ENCODE measurements at places on chromosomes 6 and 20.

- DNase-seq, result no peak
These were observed 76.5 kb upstream of the ADGRF1 start for GRCh38 chr6:47118611-47119010.

GRCh38 chr20:57074386-57074785 lies 192.1 kb downstream of the BMP7 start:
- DNase-seq, result no peak

DNA sequence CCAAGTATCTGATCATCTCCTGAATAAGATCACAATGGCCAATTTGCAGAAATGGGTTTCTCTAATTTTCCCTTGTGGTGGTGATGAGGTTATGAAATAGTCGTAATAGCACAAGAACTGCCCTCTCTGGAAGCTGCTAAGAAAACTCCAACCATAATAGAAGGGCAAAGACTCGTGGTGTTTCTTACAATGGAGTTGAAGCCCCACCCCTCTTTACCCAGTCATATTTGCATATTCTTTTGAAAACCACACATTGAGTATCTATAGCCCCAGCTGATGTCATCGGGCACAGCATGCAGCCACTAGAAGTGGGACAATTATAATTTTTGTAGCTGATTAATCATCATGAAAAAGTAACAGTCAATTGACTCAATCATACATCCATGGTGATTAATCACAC lies 452.1 kb upstream of the POU3F2 start:
- DNase-seq, result no peak

- no peak for DNase-seq
These were observed 83.1 kb downstream of the MRPL14 start for GRCh38 chr6:44044154-44044539.

GRCh38 chr6:54010340-54011276 lies 100.6 kb upstream of the MLIP start:
- no peak for DNase-seq

DNA sequence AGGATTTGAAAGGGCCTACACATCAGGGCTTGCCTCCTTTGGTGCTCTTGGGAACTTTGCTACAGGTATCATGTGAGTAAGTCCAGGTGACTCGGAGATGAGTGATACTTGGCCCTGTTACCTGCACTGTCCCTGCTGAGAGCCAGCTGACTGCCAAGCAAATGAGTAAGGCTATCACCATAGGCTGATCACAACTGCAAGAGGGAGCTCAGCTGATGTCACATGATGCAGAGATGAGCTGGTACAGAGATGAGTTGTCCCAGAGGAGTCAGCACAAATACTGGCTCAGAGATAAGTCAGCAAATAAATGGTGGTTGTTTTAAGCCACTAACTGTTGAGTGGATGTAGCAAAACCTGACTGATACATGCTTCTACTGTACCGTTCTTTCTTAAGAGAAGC lies 41.4 kb downstream of the LAMP5 start:
- DNase-seq, result no peak

DNA sequence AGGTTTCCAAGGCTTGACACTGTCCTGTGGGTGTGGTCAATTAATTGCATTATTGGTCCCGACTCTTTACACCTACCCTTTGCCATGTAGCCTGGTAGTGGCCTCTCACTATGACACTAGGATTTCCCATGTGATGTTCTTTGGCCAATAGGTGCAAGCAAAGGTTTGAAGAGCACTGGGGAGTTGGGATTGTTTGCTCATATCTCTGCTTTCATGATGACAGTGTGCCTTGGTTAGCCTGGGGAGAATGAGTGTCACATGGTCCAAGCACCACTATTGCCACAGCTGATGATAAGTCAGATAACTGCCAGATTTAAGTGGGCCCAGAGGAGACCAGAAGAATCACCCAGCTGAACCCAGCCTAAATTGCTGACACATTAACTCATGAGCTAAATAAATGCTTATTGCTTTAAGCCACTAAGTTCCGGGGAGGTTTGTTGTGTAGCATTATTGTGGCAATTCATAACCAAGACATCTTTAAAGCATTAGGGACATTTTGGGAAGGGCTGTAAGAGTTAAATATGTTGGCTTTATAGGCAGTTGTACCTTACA lies 17.2 kb upstream of the SCP2D1 start:
- no peak for DNase-seq

DNA sequence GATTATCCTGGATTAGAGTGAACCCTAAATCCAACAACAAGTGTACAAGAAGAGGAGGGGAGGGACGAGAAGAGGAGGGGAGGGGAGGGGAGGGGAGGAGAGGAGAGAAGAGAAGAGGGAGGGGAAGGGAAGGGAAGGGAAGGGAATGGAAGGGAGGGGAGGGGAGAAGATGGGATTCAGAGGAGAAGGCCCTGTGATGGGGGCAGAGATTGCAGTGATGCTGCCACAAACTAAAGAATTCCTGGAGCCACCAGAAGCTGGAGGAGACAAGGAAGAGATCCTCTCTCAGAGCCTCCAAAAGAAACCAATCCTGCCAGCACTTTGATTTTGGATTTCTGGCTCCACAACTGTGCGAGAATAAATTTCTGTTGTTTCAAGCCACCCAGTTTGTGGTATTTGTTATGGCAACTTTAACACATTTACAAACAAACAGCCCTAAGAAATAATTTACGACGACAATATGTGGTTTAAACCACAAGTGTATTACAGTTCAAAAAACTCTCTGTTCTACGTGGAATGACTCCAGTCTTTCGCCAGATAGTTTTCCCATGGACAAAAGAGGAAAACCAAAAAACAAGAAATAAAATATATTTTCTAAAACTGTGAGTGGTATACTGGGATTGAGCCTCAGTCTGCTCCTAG lies 235.4 kb downstream of the HDGFL1 start:
- DNase-seq, result no peak

- DNase-seq, result no peak
These were observed 31.5 kb upstream of the COL10A1 start for GRCh38 chr6:116157391-116157790.

DNA sequence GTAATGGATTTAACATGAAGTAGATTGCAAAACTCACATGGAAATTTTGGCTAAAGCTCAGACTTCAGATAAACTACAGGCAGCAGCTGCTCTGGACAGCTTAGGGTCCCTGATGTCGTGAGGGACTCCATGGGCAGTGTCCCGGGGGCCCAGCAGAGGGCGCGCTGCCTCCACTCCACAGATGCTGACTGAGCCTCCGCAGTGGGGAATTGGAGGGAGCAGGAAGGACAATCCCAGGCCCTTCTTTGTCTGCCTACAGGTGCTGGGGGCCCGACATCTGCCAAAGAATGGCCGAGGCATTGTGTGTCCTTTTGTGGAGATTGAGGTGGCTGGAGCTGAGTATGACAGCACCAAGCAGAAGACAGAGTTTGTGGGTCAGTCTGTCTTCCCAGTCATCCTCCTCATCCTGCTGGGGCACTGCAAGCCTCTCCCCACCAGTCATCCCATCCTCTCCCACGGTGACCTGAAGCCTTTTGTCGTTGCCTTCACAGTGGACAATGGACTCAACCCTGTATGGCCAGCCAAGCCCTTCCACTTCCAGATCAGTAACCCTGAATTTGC lies 35.9 kb downstream of the PLCG1 start:
- peak; percentile 44 for DNase-seq

DNA sequence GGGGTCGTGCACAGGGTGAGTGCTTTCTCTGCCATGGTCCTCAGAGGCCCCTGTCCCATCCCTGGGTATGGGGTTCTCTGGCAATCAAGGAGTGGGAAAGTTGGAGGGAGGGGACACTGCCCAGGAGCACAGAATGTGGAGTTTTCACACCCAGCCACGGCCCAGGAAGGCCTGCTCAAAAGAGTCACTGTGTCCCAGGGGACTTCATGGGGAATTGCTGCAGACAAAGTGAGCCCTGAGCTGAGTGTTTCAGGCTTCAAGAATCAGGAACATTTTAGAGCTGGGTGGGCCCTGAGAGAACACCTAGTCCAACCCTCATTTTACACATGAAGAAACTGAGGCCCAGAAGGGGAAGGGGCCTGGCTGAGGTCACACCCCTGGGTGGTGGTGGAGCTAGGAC lies 5.7 kb downstream of the MAPK13 start:
- no peak for DNase-seq

DNA sequence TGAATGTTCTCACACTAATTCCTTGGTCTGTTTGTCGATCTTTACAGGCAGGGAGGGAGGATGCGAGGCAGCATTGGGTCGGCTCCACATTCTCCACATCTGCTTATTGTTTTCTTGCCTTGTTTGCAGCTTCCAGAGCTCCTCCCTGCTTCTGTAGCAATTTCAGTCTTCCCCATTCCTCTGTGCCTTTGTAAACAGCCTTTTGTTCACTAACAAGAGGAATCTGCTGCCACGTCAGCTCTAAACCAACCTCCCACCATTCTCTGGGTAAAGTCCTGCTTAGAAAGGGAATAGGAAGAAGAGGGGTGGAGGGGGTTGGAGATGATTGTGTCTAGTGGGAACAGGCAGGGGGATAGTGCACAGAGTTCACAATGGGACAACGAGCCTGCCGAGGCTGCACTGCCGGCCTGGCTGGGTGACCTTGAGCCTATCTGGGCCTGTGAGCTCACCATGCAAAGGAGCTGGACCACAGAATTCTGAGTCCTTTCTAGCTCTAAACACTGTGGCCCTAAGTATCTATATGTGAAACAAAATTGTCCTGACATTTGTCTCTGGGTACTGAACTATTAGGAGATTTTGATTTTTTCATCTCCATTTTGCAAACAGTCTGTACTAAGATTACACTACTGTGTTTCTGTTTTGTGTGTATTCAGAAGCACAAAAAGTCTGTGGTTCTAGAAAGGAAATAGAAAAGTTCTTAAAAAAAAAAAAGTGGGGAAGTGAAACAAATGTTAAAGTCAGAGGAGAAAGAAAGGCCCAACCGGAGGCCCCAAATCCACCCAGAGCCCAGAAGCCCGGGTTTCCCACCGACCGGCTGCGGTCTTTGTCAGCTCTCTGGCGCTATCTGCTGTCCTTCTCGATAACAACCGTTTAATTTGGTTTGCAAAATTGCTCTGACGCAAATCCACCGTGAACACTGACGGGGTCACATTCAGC lies 1.4 kb upstream of the PRND start:
- peak; percentile 71 for DNase-seq

DNA sequence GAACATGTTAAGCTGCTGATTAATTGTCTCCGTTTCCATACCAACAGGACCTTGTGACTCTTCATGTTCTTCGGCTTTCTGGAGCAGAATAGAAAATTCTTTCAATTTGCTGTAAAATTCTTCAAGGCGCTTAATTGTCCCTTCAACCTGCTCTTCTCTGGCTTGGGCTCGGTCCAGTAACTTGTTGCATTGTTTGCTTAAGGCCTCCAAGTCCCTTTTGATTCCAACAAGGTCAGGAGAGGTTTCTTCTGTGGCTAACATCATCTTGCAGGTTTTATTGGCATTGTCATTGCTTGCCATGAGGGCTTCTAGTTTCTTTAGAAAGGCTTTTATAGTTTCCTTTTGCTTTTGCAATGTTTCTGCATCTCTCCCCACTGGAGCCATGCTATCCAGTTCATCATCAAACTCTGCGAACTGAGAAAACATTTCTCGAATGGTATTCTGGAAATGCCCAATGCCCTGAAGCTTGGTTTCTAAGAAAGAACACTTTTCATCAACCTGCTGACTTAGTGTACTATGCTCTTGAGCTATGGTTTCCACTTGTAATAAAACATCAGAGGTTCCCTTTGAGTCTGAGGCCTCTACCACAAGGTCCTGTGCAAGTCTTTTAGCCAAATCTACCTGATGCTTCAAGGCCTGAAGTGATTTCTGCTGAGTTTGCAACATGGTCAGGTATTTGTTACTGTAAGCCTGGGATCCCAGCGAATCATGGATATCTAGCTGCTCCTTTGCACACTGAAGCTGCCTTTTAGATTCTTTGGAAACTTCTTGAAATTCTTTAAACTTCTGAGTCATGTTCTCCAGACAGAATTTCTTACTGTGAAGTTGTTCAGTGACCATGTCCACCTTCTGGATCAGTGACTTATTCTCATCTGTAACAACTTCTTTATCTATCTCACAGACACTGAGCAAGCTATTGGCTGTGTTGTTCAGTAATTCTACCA lies 90.2 kb downstream of the DST start:
- DNase-seq, result no peak
